Activated CD4-positive, alpha-beta memory T cell treated with anti-CD3 and anti-CD28 coated beads, Interleukin-2, amount 10 ng/mL, durations not matched to agents 7 days and 5 days (primary cell): ENCODE measurements at places on chromosomes 7 and 10.
A peak's percentile ranks its signal among the peaks of the same experiment; 100 is the strongest.

DNA sequence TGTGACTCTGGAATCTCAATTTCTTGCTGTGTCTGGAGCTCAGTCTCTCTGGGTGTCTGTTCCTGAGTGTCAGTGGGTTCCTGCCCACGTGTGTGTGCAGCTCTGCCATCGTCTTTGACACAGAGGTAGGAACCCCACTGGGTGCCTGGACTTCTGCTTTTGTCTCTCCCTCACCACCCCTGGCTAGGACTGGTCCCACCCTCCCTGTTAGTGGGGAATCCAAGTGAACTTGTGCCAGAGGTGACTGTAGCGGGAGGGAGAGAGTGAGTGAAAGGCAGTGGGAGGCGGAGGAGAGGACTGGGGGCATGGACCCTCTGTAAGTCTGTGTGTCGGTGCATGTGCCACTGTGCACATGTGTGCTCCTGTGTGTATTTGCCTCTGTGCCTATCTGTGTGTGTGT, 299.9 kb upstream of the ZMIZ1 start:
- DNase-seq: no peak
- no peaks in the 10 kb centered on the region for H3K27me3 ChIP-seq
- H3K36me3 ChIP-seq: no peaks in the 10 kb centered on the region
- no peak overlapping the region for H3K27ac ChIP-seq
- no peak overlapping the region for H3K4me3 ChIP-seq

- H3K4me1 ChIP-seq: no peaks in the 10 kb centered on the region
- no peak overlapping the region for H3K4me3 ChIP-seq
- H3K36me3 ChIP-seq: no peaks in the 10 kb centered on the region
- DNase-seq: no peak
- peaks cover 4% of the 10 kb centered on the region for H3K27me3 ChIP-seq
- H3K27ac ChIP-seq: no peak overlapping the region
Measured at GRCh38 chr10:76998451-76998850, 639.2 kb downstream of the KCNMA1 start.

- H3K4me3 ChIP-seq: no peak overlapping the region
- no peak overlapping the region for H3K27ac ChIP-seq
- no peaks in the 10 kb centered on the region for H3K4me1 ChIP-seq
- no peak for DNase-seq
- H3K36me3 ChIP-seq: no peaks in the 10 kb centered on the region
Measured at GRCh38 chr7:12475362-12476063, 71.8 kb upstream of the VWDE start.

GRCh38 chr10:11170574-11170973, 152.9 kb downstream of the CELF2 start:
- H3K27me3 ChIP-seq: no peaks in the 10 kb centered on the region
- H3K4me1 ChIP-seq: peaks cover 32% of the 10 kb centered on the region
- H3K27ac ChIP-seq: no peak overlapping the region
- H3K4me3 ChIP-seq: no peak overlapping the region

- H3K27ac ChIP-seq: no peak overlapping the region
- DNase-seq: no peak
- H3K4me1 ChIP-seq: peaks cover 1% of the 10 kb centered on the region
Measured at GRCh38 chr7:29249860-29250259, 55.3 kb downstream of the CHN2 start.

- no peak for DNase-seq
- H3K4me3 ChIP-seq: no peak overlapping the region
- H3K36me3 ChIP-seq: no peaks in the 10 kb centered on the region
- H3K4me1 ChIP-seq: no peaks in the 10 kb centered on the region
Measured at GRCh38 chr10:77074104-77074624, 563.4 kb downstream of the KCNMA1 start.

DNA sequence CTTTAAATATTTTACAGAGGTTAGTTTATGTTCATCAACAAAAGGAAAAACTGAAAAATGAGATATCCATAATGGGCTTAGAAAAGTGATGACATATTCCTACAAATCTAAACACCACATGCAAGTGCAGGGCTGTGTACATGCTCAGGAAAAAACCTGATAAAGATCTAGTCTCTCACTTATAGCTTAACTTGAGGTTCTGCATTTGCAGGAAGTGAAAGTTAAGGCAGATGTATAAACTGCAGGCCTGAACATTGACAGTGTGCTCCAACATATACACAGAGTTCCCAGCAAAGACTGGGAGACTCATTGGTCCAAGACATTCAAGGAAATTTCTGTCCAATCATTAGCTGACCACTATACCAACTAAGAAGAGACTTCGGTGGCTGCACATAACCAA, 63.8 kb upstream of the RET start:
- peaks cover 3% of the 10 kb centered on the region for H3K4me1 ChIP-seq
- peaks cover 7% of the 10 kb centered on the region for H3K27me3 ChIP-seq
- no peak for DNase-seq
- H3K4me3 ChIP-seq: no peak overlapping the region

GRCh38 chr10:3757250-3757637, 27.8 kb downstream of the KLF6 start:
- peaks cover 15% of the 10 kb centered on the region for H3K36me3 ChIP-seq
- H3K4me1 ChIP-seq: peaks cover 77% of the 10 kb centered on the region
- H3K27ac ChIP-seq: peak overlapping the region; percentile 97
- DNase-seq: peak; percentile 38

DNA sequence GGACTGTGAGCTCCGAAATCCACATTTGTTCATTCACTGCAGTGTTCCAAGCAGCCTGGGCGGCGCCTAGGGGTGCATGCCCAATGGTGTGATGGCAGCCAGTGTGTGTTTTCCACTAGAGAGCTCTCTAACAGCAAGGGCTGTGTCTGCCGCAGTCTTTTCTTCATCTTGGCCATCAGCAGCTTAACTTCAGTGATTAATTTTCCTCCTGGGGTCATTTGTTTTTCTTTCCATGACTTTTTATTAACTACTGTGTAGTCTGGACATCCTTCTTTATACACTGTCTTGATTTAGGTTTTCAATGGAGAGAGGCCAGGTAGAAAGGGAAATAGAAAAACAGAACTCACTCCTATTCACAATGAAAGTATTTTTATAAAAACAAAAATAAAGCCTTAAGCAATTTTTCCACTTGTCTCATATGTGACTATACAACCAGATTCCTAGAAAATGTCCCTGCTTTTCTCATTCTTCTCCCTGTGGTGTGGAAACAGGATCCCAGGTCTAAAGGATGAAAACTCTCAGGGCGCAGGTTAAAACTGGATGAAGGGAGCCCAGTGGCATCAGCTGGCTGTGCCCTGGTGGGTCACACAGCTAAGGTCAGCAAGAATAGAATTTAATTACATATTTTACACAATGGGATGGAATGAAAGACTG, 176.8 kb downstream of the PKD1L1 start:
- no peaks in the 10 kb centered on the region for H3K27me3 ChIP-seq
- H3K4me3 ChIP-seq: no peak overlapping the region
- no peak for DNase-seq
- H3K27ac ChIP-seq: no peak overlapping the region

- H3K36me3 ChIP-seq: peaks cover 19% of the 10 kb centered on the region
- H3K27me3 ChIP-seq: no peaks in the 10 kb centered on the region
- H3K27ac ChIP-seq: no peak overlapping the region
- H3K4me1 ChIP-seq: peaks cover 22% of the 10 kb centered on the region
Measured at GRCh38 chr10:88389456-88389855, 193.7 kb downstream of the RNLS start.

GRCh38 chr7:14403587-14403986, 414.1 kb upstream of the ETV1 start:
- no peak overlapping the region for H3K4me3 ChIP-seq
- H3K27me3 ChIP-seq: no peaks in the 10 kb centered on the region
- H3K36me3 ChIP-seq: no peaks in the 10 kb centered on the region
- no peak for DNase-seq
- H3K4me1 ChIP-seq: no peaks in the 10 kb centered on the region
- no peak overlapping the region for H3K27ac ChIP-seq

DNA sequence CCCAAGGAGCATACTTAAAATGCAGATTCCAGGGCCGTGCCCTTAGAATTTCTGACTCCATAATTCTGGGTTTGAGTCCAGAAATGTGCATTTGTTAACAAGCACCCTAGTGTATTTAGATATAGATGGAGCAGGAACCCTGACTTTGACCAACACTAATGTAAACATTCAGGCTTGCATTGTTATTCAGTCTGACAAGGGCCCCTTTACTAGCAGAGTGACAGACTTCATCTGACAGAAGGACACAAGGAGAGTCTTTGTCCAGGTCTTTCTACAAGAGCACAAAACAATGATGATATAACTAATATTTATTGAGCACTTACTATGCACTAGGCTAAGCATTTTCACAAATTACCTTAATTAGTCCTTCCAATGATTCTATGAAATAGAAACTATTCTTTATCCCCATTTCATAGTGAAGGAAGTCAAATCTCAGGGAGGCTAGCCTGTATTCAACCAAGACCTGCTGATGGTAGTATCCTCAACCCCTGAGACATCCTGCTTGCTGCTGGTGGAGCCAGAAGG, 3.9 kb downstream of the RBP4 start:
- H3K4me1 ChIP-seq: no peaks in the 10 kb centered on the region
- H3K4me3 ChIP-seq: no peak overlapping the region
- H3K36me3 ChIP-seq: no peaks in the 10 kb centered on the region

DNA sequence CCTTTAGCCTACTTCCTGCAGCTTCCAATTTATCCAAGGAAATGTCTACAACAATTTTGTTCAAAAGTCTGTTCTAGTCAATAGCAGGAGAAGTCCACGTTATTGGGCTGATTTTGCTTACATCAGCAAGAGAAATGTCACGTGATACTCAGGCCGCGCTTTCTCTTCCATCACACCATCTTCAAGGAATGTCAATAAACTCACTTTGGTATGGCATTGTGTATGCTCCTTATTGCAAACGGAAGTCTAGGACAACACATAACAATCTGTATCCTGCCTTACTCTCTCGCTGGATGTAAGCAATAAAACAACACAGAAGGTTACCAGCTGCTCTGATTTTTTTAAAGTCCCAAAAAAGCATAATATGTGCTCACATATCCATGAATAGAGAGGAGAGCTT, 17.1 kb upstream of the STK17A start:
- no peak overlapping the region for H3K27ac ChIP-seq
- no peaks in the 10 kb centered on the region for H3K36me3 ChIP-seq
- peaks cover 23% of the 10 kb centered on the region for H3K4me1 ChIP-seq
- peaks cover 26% of the 10 kb centered on the region for H3K27me3 ChIP-seq
- no peak overlapping the region for H3K4me3 ChIP-seq

GRCh38 chr7:36884910-36885309, 160.6 kb upstream of the AOAH start:
- peaks cover 71% of the 10 kb centered on the region for H3K36me3 ChIP-seq
- H3K4me1 ChIP-seq: peaks cover 3% of the 10 kb centered on the region
- no peak for DNase-seq
- no peak overlapping the region for H3K27ac ChIP-seq

DNA sequence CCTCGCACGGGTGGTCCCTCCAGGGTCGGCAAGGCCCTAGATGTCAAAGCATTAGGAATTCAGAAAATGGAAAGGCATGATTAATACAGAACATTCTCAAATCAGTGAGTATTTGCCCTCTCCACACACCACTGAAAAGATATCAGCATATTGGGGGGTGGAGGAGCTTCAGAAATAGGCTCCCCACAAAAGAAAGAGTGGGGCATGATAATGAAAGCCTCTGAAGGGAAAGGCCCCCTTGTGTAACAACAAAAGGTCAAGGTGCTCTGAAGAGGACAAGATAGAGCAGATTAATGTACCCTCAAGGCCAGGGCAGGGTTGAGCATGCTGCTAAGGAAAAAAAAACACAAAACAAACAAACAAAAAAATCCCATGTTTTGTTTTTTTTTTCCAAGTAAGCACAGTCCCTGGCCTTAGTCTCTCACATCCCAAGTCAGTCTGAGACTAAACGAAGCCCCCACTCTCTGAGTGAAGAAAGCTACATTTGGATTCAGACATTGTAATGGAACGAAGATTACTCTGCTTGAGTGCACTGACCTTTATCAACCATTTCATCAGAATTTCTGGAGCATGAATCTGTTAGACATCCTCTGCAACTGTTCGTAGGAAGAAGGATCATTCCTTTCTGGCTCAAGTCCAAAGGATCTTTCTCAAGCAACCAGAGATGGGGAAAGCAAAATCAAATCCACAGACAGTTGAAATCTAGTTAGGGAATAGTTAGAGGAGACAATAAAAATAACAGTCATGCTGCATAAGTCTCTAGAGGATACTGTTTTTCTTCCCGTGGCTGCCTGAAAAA, 27.4 kb upstream of the DGKI start:
- H3K4me1 ChIP-seq: peaks cover 8% of the 10 kb centered on the region
- no peak overlapping the region for H3K27ac ChIP-seq
- no peak overlapping the region for H3K4me3 ChIP-seq
- no peak for DNase-seq
- H3K27me3 ChIP-seq: no peaks in the 10 kb centered on the region

DNA sequence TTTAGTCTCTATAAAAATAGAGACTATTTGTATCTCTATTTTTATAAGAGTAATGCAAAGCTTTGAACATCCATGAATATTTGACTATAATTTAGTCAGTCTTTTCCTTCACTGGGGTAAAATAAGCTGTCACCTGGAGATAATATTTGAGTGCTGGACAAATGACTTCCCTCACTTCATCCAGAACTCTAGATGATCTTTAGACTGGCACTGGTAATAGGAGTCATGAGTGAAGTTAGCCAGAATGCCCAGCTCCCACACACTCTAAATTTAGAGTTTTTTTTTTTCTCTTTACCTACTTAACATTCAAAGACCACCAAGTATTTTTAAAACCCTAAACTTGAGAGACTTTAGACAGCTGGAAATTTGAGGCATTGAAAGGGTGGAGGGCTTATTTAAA, 100.7 kb downstream of the LSMEM1 start:
- H3K36me3 ChIP-seq: no peaks in the 10 kb centered on the region
- H3K4me1 ChIP-seq: no peaks in the 10 kb centered on the region
- no peak for DNase-seq

- H3K4me3 ChIP-seq: no peak overlapping the region
- H3K27ac ChIP-seq: no peak overlapping the region
- H3K4me1 ChIP-seq: no peaks in the 10 kb centered on the region
- H3K36me3 ChIP-seq: no peaks in the 10 kb centered on the region
- DNase-seq: no peak
Measured at GRCh38 chr10:111481866-111482265, 405.0 kb downstream of the ADRA2A start.

GRCh38 chr10:100413173-100413572, 49.6 kb upstream of the WNT8B start:
- H3K4me1 ChIP-seq: no peaks in the 10 kb centered on the region
- H3K27me3 ChIP-seq: peaks cover 19% of the 10 kb centered on the region
- H3K27ac ChIP-seq: no peak overlapping the region
- no peak for DNase-seq
- no peak overlapping the region for H3K4me3 ChIP-seq

- no peak overlapping the region for H3K27ac ChIP-seq
- no peak overlapping the region for H3K4me3 ChIP-seq
- no peak for DNase-seq
Measured at GRCh38 chr10:124245191-124245590, 151.8 kb upstream of the CHST15 start.

- no peak within 1 kb of the TSS for H3K27ac ChIP-seq
- peaks cover 61% of the 10 kb centered on the region for H3K27me3 ChIP-seq
- peaks cover 22% of the 10 kb centered on the region for H3K4me1 ChIP-seq
- no peaks in the 10 kb centered on the region for H3K36me3 ChIP-seq
- peak within 1 kb of the TSS; percentile 72 for H3K4me3 ChIP-seq
Measured at GRCh38 chr10:103493362-103493915, at the start of gene NEURL1. Gene NEURL1, plus strand, starts transcription at chr10:103493705. Its CDS starts 683 bp downstream, at chr10:103494388.
